Adrenal gland (tissue), 19 donors: ENCODE measurements at places on chromosomes 6 and 20.

DNA sequence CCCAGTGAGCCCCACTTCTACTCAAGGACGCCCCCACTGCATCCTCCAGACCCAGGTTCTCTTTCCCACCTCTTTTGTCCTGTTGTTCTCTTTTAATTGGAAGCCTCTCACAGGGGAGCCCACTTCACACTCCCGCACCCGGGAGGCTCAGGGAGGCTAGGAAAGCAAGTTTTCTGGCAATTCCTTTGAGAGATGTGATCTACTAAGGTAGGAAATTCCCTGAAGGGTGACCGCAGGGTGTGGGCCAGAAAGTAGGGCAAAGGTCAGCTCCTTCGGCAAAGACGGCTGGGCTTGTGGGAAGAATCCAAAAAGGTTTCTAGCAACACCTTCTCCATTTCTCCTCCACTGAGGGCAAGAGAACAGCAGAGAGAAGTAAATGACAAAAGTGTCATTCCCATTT lies 98.1 kb upstream of the PTPN1 start:
- DNase-seq = no peak

DNA sequence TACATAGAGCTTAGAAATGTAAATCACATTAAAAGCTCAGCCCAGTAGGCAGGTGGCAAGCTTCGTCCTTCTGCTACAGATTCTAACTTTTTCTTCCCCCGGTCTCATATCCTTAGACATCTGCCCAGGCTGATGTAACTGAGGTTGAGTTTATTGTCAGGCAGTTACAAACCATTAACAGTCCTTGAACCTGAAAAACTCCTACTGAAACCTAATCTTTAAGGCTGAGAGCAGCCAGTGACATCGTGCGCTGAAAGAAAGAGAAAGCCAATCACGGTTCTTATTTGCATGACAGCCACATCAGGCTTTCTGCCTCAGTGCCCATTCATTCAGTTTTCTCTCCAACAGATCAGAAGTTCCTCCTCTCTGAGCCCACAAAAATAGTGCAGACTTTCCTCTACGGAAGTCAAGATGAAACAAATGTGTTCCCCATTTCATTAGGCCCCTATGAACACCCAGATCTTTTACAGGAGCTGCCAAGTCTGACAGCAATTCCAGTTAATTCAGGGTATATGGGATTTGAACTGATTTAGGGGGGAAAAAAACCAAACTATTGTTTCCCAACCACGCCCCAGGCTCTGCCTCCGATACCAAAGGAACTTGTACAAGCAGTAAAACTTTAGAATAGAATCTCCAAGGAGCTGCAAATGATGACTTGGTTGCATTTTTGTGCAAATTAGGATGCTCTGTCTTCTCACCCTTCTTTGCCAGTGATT lies at the start of gene NHSL1:
NHSL1 (minus strand) TSS at position 192 of the 716 bp plus-strand sequence. CDS start 204 bp downstream, outside the sequence.
- no peak for DNase-seq

DNA sequence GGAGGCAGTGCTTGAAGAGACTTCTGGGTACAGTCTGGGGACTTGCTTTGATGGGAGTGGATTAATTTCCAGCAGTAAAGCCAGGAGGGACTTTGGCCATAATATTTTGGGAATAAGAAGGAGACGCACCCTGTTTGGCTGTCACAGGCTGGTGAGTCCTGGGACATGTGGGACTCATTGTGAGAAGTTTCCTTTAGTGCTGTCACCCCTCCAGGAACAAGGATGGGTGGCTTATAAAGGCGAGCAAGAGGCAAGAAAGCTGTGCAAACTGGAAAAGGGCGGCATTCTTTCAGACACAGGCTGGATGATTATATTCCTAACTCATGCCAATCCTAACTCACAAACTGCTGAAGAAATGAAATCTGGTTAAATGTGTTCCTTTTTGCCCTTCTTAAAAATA lies 77.5 kb upstream of the KCNK16 start:
- DNase-seq = no peak

DNA sequence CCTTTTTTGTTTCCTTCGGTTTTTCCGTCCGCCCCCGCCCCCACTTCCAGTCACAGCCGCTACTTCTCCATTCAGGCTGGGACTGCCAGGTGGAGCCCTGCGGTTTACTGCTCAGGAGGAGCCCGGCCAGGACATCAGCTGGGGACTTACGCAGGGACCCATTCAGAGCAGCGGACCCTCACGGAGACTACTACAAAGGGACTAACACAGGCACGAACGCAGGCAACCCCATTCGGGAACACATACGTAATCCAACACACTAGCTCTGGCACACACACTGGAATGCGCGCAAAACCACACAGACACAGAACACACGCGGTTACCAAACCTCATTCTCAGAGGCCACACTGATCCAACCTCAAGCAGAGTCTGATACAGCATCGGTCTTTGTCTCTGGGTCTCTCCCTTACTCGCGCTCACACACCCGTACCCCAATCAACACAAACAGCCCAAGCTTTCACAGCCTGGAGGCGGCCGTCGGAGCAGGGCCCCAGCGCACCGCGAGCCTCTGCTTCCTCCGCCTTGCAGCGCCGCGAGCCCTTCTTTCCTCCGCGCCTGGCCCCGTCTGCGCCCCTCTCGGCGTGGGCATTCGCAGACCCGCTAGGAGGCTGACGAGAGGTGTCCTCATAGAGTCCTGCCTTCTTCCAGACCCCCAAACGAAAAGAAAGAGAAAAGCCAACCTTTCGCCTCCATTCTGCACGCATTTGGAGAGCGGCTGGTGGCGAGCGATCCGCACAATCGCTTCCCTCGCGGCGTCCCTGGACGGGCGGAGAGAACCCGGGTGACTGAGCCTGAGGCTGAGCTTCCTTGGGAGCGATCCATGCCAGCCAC lies 1.1 kb upstream of the SLC32A1 start:
- DNase-seq = no peak
